ENCODE measurements at places on chromosomes 7 and 10. TPM values are rescaled to one million over a fixed set of nuclear protein-coding genes. Genes with fewer than 3 reads are reported as not detected.

UCMA gene
- not detected for total RNA-seq

PROSER2 gene
- 3.3 TPM for total RNA-seq

ASZ1 gene
- not detected for total RNA-seq

ADAP1 gene
- 1.2 TPM for total RNA-seq

SPACDR gene
- total RNA-seq, result 0.78 TPM

CDC14C gene
- not detected for total RNA-seq

RHEB gene
- total RNA-seq, result 39.5 TPM

Measured in subcutaneous preadipocyte (primary cell).